Activated CD4-positive, CD25-positive, alpha-beta regulatory T cell treated with anti-CD3 and anti-CD28 coated beads, Interleukin-2, amount 50 U/mL, for 24 hours (primary cell): ENCODE measurements at places on chromosomes 3 and 15.

DNA sequence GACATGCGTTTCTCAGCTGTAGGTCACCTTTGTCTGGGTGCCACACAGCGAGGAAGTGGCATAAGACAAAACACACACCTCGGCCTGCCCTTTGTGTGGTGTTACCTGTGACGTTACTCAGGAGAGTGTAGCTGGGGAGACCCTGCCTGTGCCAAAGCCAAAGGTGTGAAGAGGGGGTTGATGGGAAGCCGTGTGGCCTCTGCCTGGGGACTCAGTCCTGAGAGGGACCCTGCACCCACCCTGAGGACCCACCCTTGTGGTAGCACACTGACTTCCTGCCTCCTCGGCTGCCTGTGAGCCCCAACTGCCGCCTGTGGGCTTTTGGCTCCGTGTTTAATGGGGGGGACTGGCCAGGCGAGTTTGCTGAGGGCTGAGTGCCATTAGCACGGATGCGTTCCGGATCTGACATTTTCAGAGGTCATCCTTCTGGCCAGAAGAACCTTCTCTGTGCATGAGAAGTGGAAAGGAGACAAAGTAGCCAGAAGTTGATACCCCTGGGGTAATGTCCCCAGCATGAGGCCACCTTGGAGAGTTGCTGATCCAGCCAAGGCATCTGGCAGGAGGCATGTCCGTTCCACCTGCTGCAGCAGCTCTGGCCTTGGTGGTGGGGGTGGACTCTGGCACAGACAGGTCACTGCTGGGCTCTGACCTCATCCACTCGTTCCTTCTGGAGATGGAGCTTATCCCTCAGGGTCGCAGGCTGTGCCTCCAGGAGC is 51.8 kb upstream of the FURIN start:
- ATAC-seq, result no peak

GRCh38 chr15:41512940-41513505 is 604 bp downstream of the LTK start:
- peak; percentile 49 for ATAC-seq

- ATAC-seq, result no peak
Observed at GRCh38 chr3:79167651-79168416, 600.0 kb downstream of the ROBO1 start.

- ATAC-seq, result no peak
Observed at GRCh38 chr3:133256787-133257483, 142.9 kb upstream of the BFSP2 start.

GRCh38 chr3:46665763-46666452 is 27.6 kb downstream of the ALS2CL start:
- ATAC-seq, result no peak

- ATAC-seq, result no peak
Observed at GRCh38 chr3:172560026-172560425, 36.8 kb upstream of the TNFSF10 start.

GRCh38 chr3:116190095-116190494 is 255.2 kb downstream of the LSAMP start:
- ATAC-seq, result no peak

GRCh38 chr3:177451864-177452830 is 254.9 kb upstream of the TBL1XR1 start:
- no peak for ATAC-seq

GRCh38 chr15:73244333-73244732 is 124.4 kb downstream of the HCN4 start:
- ATAC-seq, result peak; percentile 41

GRCh38 chr15:100862162-100862561 is 17.5 kb upstream of the ALDH1A3 start:
- no peak for ATAC-seq

DNA sequence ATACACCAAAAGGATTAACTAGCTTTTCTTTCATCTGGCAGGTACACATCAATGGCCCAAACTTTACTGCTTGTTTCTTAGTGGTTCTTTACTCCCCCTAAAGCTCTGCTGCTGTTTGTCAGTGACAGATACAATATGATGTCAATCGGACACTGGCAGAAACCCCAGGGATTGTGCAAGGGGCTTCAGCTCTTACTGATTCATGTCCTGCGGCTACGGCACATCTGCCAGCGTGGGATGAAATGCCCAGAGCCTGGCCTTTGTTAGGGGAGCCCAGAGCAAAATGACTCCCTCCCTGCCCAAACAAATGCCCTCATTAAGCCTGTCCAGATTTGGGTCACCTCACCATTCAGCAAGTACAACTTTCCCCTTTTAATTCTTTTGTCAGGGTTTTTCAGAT is 28.3 kb downstream of the SRP14 start:
- ATAC-seq, result no peak

DNA sequence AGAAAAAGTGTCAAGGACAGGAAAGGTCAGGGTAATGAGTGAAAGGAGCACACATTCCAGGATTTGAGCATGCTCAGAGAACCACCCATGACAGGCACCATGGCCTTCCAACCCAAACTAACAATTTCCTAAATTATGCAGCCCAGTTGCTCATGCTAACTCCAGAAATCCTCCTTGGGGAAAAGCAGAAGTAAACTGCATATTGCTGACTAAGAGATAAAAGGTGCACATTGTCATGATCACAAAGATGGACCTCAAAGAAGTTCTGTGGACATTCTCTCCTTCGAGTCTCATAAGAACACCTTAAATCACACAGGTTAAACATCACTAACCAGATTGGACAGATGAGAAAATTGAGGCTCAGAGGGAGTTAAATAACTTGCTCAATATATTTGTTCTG is 97.6 kb upstream of the SLC25A36 start:
- no peak for ATAC-seq

GRCh38 chr3:39098473-39099000 is 8.9 kb downstream of the GORASP1 start:
- ATAC-seq, result no peak

DNA sequence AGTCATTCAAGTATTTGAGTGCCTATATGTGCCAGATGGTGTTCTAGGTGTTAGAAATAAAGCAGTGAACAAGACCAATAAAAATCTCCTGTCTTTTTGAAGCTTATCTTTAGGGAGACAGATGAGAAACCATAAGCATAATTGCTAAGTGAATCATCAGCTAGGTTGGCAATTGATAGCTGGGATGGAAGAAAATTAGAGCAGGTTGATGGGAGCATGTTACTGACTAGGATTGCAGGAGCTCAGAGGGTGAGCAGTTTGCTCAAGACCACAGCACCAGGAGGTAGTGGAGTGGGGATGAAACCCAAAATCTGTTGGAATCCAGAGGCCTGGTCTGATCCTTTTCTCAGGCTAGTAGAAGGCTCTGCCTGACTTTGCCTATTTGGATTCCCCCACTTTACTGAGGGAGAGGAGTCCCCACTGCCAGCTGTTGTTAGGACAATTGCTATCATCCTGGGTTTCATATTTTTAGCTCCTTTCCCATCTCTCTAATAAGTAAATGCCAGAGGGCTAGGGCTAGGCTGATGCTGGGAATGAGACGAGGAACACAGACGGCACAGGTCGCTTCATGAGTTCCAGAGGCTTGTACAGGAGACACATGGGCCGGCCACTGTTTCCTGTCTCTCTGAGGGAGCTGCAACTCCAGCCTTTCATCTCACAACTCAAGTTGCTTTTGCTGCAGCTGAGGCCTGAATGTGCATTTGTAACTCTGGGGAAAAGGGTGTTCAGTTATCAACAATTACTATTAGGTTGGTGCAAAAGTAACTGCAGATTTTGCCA is 102.9 kb downstream of the CACNA1D start:
- no peak for ATAC-seq

GRCh38 chr3:196159952-196160804 is 51.0 kb downstream of the ZDHHC19 start:
- ATAC-seq, result peak; percentile 91

DNA sequence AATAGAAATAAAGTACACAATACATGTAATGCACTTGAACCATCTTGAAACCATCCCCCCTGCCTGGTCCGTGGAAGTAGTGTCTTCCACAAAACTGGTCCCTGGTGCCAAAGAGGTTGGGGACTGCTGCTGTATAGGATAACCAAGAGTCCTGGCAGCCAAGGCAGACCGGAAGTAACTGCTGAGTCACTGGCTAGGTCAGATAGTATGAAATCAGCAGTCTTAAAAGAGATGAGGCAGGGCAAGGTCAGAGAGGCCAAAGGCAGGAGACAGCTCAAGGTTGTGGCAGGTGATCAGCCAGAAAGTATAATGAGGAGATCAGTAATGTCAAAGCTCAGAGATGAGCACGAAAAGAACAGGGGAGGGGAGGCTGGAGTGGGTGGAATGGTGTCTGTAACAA is 60.2 kb downstream of the MAP3K13 start:
- ATAC-seq, result no peak

- ATAC-seq, result peak; percentile 95
Observed at GRCh38 chr15:60854858-60855564, 374.1 kb downstream of the RORA start.

DNA sequence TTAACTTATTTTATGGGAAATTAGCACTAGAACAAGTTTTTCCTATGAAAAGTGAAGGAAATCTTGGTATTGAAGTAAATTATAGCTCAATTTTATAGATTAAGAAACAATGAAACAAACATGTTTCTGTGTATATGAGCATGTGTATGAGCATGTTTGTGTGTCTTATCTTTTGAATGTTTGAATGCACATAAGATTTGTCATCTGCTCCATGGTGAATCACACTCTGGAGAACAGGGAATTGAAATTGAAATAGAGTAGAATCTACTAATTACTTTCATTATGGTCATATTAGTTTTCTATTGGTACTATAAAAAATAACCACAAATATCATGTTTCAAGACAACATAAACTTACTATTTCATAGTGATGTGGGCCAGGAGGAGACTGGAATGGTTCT is 646.6 kb downstream of the OTOL1 start:
- no peak for ATAC-seq

DNA sequence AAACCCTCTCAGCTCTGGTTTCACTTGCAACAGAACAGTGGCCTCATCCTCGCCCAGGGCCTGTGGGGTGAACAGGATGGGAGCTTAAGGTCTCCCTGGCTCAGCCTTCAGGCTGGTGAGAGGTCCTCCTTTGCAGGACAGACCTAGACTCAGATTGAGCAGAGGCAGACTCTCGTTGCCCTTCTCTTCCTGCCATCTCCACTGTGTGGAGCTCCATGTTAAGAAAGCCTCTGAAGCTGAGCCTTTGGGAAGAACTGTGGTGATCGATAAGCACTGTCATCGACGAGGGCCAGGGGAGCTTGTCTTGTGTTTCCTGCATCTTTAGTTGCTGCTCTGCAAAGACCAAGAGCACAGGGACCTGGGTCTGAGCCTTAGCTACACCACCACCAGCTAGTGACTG is 37.8 kb upstream of the GRIP2 start:
- no peak for ATAC-seq

- ATAC-seq, result no peak
Observed at GRCh38 chr3:178851564-178851963, 220.0 kb downstream of the ZMAT3 start.

- no peak for ATAC-seq
Observed at GRCh38 chr3:94305835-94306611, 243.2 kb downstream of the NSUN3 start.

DNA sequence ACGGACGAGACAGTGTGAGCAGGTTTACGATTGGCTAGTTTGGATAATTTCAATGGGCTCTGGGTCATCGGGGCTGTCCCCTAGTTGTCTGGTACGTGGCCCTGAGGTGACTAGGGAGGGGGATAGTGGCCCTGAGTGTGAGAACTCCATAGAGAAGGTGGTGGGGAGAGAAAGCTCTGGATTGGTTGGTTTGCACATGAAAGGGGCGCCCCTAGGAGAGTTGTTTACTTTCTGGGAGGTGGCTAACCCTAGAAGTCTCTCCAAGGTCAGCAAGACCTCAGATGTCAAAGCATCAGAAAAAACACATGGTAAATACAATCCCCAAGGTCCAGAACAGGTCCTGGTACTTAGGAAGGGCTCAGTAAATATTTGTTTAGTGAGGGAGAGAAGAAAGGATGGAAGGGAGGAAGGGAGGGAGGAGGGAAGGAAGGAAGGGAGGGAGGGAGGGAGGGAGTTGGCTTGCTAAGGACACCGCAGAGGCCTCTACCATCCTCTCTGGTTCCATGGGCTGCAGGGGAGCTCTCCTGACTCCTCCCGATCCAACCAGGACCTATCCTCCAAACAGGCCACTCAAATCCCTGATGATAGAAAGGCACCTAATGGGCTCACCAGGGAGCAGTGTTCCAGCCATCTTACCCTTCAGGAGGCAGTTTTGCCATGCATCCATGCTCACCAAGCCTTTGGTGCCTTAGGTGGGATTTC is 3.0 kb upstream of the TRH start:
- ATAC-seq, result no peak

DNA sequence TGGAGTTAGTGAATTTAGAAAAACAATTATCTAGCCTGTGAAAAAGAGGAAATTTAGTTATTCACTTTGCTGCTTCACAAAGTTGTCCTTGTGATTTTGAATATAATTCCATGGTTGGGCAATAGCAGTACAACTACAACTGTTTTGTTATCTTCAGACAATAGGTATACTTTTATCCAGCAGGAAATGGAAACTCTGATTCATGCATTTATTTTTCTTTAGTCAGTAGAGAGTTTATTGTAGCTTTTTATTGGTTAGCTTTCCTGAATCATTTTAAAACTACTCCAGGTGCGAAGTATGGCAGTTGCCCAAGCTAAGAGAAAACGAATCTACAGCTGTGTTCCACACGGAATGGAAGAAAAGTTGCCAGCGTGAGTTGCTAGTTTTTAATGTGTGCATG is 80.3 kb downstream of the TM4SF4 start:
- ATAC-seq, result no peak

GRCh38 chr3:63582943-63583500 is 69.5 kb upstream of the SNTN start:
- ATAC-seq, result no peak

GRCh38 chr3:36648241-36649034 is 115.9 kb downstream of the DCLK3 start:
- ATAC-seq, result no peak

- no peak for ATAC-seq
Observed at GRCh38 chr3:167657684-167658225, 4.0 kb upstream of the WDR49 start.

- ATAC-seq, result no peak
Observed at GRCh38 chr3:46852839-46853355, 10.3 kb downstream of the MYL3 start.
